ENCODE measurements at places on chromosomes 11 and 22. TPM values are rescaled to one million over a fixed set of nuclear protein-coding genes. Genes with fewer than 3 reads are reported as not detected.

GAL gene
- total RNA-seq: not detected

- no peak overlapping the region for H3K27ac ChIP-seq
- no peak overlapping the region for H3K4me3 ChIP-seq
- no peaks in the 10 kb centered on the region for H3K4me1 ChIP-seq
- DNase-seq: no peak
- H3K36me3 ChIP-seq: no peaks in the 10 kb centered on the region
Observed at GRCh38 chr11:64110465-64111375, 55.2 kb downstream of the MACROD1 start.

DNA sequence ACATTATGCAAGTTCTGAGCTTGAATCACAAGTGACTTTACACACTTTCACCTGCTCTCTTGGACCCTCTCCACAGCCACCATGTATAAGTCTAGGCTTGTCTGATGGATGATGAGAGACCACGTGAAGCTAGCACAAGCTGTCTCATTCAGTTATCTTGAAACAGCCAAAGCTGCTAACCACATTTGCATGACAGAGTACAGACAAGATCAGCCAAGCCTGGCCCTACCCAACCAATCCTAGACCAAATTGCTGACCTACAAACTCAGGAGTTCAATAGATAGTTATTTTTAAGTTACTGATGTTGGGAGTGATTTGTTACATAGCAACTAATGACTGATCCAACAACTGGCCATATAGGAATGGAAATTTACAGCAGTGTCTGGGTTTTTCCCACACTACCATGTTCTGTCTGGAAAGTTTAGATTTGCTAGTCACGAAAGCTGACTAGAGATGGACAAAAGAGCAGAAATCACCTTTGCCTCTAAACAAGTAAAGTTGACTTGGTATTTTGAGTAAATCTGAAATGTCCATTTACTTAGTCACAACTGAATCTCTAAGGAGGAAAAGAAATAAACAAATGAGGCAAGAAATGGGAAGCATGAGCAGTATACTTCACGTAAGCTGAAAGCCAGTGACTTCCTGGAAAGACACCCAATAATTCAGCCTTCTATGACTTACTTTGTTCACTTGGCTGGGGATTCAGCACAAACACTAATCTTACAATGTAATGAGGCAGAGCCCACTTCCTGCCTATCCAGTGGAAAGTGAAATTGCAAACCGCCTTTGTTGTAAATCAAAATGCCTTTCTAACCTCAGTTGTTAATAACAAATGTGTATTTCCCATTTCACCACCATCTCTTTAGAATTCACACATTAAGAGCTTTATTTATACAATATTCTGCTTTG, 101.7 kb downstream of the FAM181B start:
- no peaks in the 10 kb centered on the region for H3K36me3 ChIP-seq
- H3K27me3 ChIP-seq: no peaks in the 10 kb centered on the region
- no peak overlapping the region for H3K27ac ChIP-seq
- H3K4me1 ChIP-seq: no peaks in the 10 kb centered on the region
- no peak overlapping the region for H3K4me3 ChIP-seq

- DNase-seq: no peak
- H3K4me3 ChIP-seq: no peak within 1 kb of the TSS
- H3K36me3 ChIP-seq: no peaks in the 10 kb centered on the region
- H3K4me1 ChIP-seq: no peaks in the 10 kb centered on the region
Observed at GRCh38 chr11:65170058-65170534, at the start of gene SPDYC. SPDYC (plus strand) TSS chr11:65170233; CDS start chr11:65171358, 1,125 bp downstream.

- H3K4me3 ChIP-seq: no peak overlapping the region
- H3K27me3 ChIP-seq: no peaks in the 10 kb centered on the region
- H3K36me3 ChIP-seq: no peaks in the 10 kb centered on the region
- DNase-seq: no peak
- no peaks in the 10 kb centered on the region for H3K4me1 ChIP-seq
Observed at GRCh38 chr22:48141301-48141700, 1378.9 kb downstream of the TBC1D22A start.
